ENCODE measurements at places on chromosomes 13 and 19.

DNA sequence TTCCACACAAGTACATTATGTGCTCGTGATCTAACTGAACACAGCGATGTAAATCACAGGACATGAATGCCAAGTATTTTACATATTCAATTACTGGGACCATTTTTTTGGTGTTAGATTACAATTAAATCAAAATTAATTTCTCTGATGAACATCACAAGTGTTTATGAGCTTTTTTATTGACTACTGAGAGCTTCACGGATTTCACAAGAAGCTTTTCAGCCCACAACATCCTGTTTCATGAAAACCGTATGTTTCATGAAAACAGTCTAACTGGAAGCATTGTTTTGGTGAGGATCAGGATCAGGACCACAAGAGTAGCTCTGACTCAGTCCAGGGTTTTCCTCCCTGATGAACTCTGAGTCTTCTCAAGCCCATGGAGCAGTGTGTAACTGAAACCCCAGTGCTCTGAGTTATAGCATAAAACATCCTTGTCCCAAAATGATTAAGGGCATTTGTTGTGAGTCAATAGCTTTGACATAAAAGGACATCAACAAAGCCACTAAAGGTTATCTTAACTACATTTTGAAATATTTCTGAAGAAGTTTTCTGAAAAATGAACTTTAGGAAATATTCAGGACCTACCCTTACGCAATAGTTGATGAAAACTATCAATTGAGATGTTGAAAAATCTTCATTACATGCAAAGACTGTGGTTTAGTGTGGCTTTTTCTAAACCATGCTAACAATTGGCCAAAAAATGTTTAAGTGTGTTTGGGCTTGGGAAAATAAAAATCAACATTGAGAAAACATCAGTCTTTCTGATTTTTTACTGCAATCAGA, 49.3 kb downstream of the UFM1 start:
- DNase-seq = no peak

GRCh38 chr13:75813323-75813722, 177.2 kb downstream of the LMO7 start:
- DNase-seq = no peak

GRCh38 chr19:44050740-44051649, 841 bp upstream of the ZNF223 start:
- peak; percentile 6 for DNase-seq

DNA sequence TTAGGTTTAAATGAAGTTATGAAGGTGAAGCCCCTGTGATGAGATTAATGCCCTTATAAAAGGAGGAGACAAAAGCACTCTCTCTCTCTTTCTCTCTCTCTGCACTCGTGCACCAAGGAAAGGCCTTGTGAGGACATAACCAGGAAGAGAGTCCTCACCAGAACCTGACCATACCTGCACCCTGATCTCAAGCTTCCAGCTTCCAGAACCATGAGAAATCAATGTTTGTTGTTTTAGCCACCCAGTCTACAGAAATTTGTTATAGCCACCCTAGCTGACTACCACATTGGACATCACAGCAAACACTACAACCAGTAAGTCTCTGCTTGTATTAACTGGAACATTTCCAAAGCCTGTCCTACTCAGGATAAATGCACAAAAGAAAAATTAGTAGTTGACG, 34.7 kb upstream of the WDFY2 start:
- DNase-seq = no peak

DNA sequence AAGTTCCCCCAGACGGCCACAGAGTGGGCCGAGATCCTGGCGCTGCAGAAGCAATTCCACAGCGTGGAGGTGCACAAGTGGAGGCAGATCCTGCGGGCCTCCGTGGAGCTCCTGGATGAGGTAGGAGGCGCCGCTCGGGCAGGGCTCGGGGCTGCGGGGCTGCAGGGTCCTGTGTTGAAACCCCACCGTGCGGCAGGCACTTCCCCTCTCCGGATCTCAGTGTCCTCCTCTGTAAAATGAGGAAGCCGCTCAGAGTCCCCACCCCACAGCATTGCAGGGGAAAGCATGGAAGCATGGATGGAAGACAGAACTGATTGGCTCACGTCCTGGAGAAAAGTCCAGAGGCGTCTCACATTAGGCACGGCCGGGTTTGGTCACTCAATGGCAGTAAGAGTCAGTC, 6.8 kb upstream of the SCN1B start:
- DNase-seq = no peak

- no peak for DNase-seq
Measured at GRCh38 chr13:50761406-50761805, 82.1 kb downstream of the DLEU7 start.

- no peak for DNase-seq
Measured at GRCh38 chr13:74891610-74892009, 590.4 kb downstream of the TBC1D4 start.

DNA sequence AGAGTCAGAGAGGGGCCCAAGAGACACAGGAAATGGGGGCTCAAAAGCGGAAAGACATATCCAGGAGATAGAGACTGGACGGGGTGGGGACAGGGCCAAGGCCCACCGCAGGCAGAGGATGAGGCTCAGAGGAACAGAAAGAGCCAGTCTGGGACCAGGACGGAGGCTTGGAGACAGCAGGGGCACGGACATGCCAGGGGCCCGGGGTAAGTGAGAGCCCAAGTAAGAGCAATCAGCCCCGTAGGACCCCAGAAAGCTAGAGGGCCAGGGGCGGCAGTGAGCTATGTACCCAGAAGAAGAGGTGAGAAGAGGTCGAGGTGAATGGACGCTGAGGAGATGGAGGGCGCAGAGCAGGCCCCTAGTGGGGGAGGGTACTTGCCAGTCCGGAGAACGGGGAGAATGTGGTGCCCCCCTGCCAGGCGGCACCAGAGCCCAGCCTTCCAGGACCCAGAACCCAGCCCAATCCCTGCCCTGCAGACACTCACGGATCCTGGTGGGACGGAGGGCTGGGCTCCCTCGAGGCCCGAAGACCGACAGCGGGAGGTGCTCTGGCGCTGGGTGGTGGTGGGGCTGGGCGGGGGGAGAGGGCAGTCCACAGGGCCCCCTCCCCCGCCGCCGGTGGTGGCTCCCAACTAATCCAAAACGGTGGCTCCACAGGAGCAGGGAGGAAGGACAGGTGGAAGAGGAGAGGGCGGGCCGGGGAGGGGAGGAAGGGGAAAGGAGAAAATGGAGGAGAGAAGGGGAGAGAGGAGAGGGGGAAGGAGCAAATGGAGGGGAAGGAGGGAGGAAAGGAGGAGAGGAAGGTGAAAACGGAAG, 1.0 kb downstream of the GRIK5 start:
- DNase-seq = no peak

- no peak for DNase-seq
Measured at GRCh38 chr13:100735494-100735893, 60.9 kb upstream of the TMTC4 start.

DNA sequence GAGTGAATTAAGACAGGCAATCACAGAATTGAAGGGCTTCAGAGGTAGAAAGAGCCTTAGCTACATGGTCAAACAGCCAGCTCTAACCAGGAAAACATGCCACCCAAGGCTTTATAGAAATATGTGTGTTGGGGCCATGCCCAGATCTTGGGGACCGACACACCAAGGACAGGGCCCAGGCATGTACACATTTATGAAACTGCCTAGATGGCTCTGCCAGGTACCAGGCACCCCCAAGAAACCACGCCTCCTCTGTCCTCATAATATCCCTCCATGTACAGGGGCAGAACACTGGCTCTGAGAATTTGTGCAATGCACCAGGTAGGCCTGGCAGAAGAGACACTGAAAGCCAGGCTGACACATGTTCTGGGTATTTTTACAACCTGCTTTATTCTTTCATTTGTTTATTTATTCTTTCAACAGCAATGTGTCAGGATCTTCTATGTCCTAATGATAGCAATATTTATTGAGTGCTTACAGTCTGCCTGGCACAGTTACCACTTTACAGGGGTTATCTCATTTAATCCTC, 137.9 kb upstream of the LSM14A start:
- no peak for DNase-seq

GRCh38 chr13:73000027-73000674, 58.7 kb upstream of the KLF5 start:
- DNase-seq = no peak

- no peak for DNase-seq
Measured at GRCh38 chr13:35996360-35996759, 134.8 kb downstream of the DCLK1 start.

GRCh38 chr19:44939668-44940067, 2.4 kb upstream of the APOC4 start:
- no peak for DNase-seq

DNA sequence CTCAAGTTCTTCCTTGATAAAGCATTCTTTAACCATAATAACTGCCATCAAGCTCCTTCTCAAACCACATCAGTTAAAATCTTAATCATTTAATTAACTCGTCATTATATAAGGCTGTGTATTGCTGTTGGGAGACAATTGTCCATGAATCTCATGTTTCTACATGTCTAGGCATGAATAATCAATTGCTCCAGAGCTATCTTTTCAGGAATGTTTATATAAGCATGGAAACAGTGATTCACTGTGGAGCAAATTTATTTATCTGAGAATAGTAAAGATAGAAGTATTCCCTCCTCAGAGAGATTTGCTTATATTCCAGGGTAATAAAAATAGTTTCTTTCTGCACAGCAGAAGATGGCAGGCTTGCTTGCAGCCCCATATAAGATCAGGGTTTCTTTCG, 71.1 kb downstream of the CBY2 start:
- no peak for DNase-seq

DNA sequence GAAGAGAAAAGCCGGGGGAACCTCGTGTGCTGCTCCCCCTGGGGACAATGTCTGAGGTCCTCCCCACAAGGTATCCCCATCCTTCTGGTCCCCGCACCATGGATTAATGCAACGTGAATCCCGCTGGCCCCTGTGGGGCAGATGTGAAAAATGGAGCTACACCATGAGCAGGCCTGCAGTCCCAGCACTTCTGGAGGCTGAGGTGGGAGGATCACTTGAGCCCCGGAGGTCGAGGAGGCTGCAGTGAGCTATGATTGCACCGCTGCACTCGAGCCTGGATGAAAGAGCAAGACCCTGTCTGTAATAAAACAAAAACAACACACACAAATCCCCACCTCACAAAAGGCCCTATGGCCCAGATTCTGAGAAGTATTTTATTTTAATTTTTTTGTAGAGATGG, 1.2 kb upstream of the CFD start:
- no peak for DNase-seq

DNA sequence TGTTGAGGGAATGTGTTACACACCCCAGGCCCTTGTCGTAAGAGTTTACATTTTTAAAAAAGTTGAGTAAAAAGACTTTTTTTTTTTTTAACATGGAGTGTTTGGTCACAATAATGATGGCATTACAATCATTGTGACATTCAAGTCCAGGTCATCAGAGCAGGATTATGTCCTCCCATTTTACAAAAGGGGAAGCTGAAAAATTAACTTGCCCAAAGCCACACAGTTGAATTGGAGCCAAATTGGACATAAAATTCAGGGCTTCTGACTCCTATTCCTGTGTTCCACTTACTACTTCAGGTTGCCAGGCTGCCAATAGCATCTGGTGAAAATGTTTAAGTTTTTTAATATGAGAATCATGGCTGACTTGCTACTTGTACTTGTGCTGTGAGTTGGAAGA, 49.3 kb downstream of the DLEU7 start:
- DNase-seq = no peak

DNA sequence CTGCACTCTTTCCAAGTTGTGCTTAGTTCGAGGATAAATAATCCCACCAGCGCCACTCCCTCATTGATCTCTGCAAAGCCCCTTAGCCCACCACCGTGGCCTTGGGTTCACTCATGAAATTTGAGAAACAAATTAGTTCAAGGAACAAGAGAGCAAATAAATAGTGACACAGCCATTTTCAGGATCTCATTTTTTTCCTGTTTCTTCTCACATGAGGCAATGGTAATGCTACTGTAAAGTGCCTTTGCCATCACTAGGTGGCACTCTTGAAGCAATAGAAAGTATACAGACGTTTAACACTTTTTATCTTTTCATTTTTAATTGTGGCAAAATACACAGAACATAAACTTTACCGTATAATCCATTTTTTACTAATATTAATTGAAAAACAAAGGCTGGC, 76.8 kb upstream of the ZNF835 start:
- no peak for DNase-seq

DNA sequence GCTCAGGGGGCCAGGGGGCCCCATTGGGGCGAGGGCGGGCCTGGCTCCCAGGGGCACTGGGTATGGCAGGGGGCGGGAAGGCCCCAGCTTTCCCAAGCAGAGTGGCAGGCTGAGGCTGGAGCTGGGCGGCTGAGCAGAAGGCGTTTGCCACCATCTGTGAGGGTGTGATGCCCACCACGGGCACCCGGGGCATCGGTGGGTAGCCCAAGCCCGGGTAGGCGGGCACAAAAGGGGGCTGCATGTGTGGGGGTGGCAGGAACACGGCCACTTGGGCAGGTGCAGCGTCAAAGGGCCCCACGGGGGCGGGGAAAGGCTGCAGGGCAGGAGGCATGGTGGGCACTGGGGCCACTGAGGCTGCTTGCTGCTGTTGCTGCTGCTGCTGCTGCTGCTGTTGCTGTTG, 22.8 kb downstream of the NUMBL start:
- no peak for DNase-seq

DNA sequence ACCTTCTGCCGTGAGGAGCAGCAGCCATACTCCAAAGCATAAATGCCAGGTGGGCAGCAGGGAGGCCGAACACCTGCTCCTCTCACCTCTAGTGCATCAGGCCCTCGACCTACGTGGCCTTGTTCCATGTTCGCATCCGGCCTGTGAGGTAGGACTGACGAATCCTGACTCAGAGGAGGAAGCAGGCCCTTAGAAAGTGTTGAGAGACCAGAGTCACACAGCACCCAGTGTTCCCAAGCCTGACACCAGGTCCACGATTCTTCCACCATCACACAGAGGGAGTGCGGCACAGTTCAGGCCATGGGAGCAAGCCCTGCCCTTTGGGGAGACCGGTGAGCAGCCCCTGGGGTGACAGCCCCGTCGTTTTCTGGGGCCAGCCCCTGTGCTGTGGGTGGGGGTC, 14.7 kb downstream of the ATP12A start:
- no peak for DNase-seq

GRCh38 chr19:52943884-52944643, 18.6 kb downstream of the ZNF816 start:
- no peak for DNase-seq

- DNase-seq = no peak
Measured at GRCh38 chr19:4302243-4302640, at the start of gene TMIGD2. TMIGD2 (minus strand) TSS chr19:4302389; CDS start chr19:4302385, 4 bp downstream.

- DNase-seq = no peak
Measured at GRCh38 chr19:34274827-34275625, 20.7 kb downstream of the GARRE1 start.

GRCh38 chr13:39148513-39148961, 110.3 kb downstream of the NHLRC3 start:
- DNase-seq = no peak

GRCh38 chr19:49679771-49680413, 2.8 kb downstream of the PRMT1 start:
- DNase-seq = no peak
